Stimulated activated memory B cell treated with anti-CD40 and anti-IgM and Interleukin-4, amounts not matched to agents 10 μg/mL and 1 μg/mL and 100 μg/mL, for 72 hours (primary cell): ENCODE measurements at places on chromosomes 5 and 9.

DNA sequence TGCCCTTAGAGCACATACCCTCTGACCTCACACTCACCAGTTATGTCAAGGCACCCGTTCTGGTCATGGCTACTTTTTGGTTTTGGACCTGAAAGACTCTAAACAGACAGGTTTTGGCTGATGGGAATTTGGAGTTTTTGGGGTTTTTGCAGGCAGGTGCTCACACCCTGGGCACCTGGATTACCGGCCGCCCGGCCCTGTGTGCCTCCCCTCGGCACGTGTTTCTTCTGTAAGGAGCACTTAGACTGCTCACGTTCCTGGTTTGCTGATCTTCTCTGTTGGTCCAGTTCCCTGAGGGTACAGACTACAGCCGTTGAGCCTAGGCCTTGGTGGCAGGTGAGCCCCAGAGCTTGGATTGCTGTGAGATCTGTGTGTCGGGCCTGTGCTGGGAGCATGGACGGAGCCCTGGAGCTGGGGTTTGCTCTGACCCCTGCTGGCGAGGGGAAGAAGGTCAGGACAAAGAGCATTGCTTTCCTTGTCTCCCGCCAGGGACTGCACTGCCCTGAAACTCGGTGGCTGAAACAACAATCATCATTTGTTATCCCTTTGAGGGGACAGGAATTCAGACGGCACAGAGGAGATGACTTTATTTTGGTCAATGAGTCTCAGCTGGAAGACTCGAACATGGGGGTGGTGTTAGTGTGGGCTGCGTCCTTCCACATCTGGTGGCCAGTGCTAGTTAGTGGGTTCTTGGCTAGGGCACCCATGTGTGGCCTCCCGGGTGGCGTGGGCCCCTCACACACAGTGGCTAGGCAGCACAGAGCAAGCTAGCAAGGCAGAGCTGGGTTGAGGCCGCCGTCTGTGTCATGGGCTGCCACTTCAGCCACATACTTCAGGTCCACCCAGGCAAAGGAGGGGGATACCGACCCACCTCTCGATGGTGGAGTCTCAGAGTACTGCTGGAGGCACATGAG is 76.4 kb downstream of the EHMT1 start:
- ATAC-seq, result peak; percentile 71
- H3K27ac ChIP-seq, result peak overlapping the region; percentile 55
- no peak overlapping the region for H3K4me3 ChIP-seq
- H3K27me3 ChIP-seq, result no peaks in the 10 kb centered on the region
- H3K36me3 ChIP-seq, result peaks cover 25% of the 10 kb centered on the region
- H3K4me1 ChIP-seq, result peaks cover 59% of the 10 kb centered on the region

GRCh38 chr5:157540124-157540523 is 35.5 kb downstream of the ADAM19 start:
- H3K27me3 ChIP-seq, result no peaks in the 10 kb centered on the region
- peaks cover 69% of the 10 kb centered on the region for H3K4me1 ChIP-seq
- H3K36me3 ChIP-seq, result peaks cover 15% of the 10 kb centered on the region
- H3K27ac ChIP-seq, result peak overlapping the region; percentile 84
- ATAC-seq, result no peak

- no peak for ATAC-seq
- H3K27ac ChIP-seq, result no peak overlapping the region
- H3K36me3 ChIP-seq, result no peaks in the 10 kb centered on the region
- H3K27me3 ChIP-seq, result peaks cover 27% of the 10 kb centered on the region
These were observed 42.1 kb downstream of the TLR4 start for GRCh38 chr9:117746263-117746662.

DNA sequence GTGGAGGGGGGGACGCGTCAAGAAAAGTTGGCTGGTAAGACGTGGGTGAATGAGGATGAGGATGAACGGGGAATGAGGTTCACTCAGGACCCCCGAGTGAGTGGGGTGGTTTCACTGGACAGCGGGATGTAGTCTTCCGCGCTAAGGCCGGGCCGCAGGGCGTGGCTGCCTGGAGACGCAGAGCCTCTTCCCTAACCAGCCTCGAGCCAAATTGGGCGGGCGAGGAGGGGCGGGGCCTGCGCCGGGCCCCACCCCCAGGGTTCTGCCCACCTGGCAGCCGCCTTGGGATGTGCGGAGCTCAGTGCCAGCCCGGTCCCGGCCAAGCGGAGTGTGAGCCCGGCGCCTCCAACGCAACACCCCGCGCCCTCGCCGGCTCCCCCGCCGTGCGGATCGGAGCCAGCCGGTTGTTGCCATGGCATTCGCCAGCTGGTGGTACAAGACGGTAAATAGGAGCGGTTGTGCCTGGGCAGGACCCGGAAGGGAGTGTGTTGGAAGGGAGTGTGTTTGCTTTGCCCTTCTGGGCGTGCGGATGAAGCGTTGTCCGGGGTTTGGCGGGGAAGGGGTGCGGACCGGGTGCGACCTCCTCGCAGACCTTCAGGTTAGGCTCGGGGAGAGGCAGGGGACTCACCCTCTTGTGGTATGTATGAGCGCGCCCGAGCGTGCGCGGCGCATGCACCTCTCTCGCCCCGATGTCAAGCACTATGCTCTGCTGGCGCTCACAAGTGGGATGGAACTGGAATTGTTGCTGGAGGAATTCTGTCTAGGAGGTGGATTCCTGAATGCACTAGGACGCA is 746 bp downstream of the CAST start:
- H3K27me3 ChIP-seq, result no peaks in the 10 kb centered on the region
- H3K4me1 ChIP-seq, result peaks cover 26% of the 10 kb centered on the region
- no peaks in the 10 kb centered on the region for H3K36me3 ChIP-seq
- H3K4me3 ChIP-seq, result peak overlapping the region; percentile 96

GRCh38 chr5:61334868-61335615 is 3.0 kb downstream of the ZSWIM6 start:
- peak overlapping the region; percentile 72 for H3K27ac ChIP-seq
- H3K4me1 ChIP-seq, result peaks cover 47% of the 10 kb centered on the region
- no peak for ATAC-seq
- H3K27me3 ChIP-seq, result no peaks in the 10 kb centered on the region
- H3K36me3 ChIP-seq, result peaks cover 21% of the 10 kb centered on the region

- peaks cover 36% of the 10 kb centered on the region for H3K27me3 ChIP-seq
- no peak overlapping the region for H3K27ac ChIP-seq
- peaks cover 41% of the 10 kb centered on the region for H3K4me1 ChIP-seq
- no peak overlapping the region for H3K4me3 ChIP-seq
- H3K36me3 ChIP-seq, result peaks cover 6% of the 10 kb centered on the region
These were observed 21.4 kb upstream of the PITX1 start for GRCh38 chr5:135055396-135055795.

GRCh38 chr5:76990899-76991459 is 38.1 kb downstream of the CRHBP start:
- peaks cover 12% of the 10 kb centered on the region for H3K27me3 ChIP-seq
- H3K27ac ChIP-seq, result no peak overlapping the region
- no peaks in the 10 kb centered on the region for H3K36me3 ChIP-seq

- no peak overlapping the region for H3K4me3 ChIP-seq
- peaks cover 36% of the 10 kb centered on the region for H3K36me3 ChIP-seq
- H3K27me3 ChIP-seq, result no peaks in the 10 kb centered on the region
- peak overlapping the region; percentile 76 for H3K27ac ChIP-seq
- H3K4me1 ChIP-seq, result peaks cover 100% of the 10 kb centered on the region
- no peak for ATAC-seq
These were observed 7.8 kb downstream of the JADE2 start for GRCh38 chr5:134533115-134533815.

DNA sequence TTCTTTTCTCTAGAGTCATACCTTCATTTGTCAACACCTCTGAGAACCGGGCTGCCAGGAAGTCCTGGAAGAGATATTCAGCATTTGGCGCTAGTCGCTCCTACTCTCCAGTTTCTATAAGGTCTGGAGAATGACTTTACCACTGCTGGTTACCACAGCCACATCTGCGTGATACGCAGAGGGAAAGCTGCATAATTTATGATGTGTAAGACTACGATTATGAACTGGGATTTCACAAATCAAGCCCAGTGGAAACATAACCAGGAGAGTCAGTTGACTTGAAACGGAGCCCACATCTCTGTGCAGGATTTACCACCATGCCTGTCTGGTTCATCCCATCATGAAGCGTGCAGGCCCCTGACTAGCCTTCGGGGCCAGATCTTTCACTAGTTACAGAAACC is 72.6 kb downstream of the FGF1 start:
- peaks cover 20% of the 10 kb centered on the region for H3K27me3 ChIP-seq
- no peaks in the 10 kb centered on the region for H3K36me3 ChIP-seq
- H3K4me1 ChIP-seq, result peaks cover 4% of the 10 kb centered on the region
- H3K27ac ChIP-seq, result no peak overlapping the region
- H3K4me3 ChIP-seq, result no peak overlapping the region
- ATAC-seq, result no peak

DNA sequence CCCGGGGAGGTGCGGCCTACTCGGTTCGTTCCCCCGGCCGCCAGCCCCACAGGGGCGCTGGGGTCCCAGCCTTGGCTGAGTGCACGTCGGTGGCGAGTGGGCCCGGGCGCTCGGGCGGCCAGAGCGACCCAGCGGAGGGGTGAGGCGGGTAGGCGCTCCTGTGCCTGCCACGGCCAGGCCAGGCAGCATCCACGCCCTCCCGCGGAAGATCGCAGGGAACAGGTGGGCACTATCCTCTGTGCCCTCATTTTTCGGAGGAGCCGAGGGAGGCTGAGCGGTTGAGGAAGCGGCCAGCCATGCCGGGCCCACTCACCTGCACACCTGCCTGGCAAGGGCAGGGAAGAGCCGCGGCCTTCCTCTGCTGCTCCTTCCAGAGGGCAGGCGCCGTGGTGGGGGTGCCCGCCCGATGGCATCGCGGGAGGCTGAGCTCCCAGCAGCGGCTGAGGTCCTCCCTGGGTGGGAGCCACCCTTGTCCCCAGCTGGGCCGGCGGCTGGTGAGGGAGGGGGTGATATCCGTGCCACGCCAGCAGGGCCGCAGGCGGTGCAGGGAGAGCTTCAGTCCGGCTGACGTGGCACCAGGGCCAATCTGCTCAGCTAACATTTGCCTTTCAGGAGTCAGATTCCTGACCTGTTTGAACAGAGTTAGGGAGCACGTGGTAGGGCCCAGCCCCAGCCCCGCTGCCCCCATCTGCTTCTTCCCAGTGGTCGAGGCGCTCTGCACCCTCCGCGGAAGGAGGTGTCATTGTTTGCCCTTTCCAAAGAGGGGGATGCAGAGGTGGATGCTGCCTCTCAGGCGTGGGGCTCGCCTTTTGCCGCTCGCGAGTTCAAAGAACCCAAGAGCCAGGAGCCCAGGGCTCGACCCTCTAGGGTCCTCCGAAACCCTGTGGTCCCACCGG is 1.6 kb upstream of the SEC16A start:
- peaks cover 35% of the 10 kb centered on the region for H3K4me1 ChIP-seq
- no peak for ATAC-seq
- H3K4me3 ChIP-seq, result peak overlapping the region; percentile 26
- no peaks in the 10 kb centered on the region for H3K36me3 ChIP-seq

DNA sequence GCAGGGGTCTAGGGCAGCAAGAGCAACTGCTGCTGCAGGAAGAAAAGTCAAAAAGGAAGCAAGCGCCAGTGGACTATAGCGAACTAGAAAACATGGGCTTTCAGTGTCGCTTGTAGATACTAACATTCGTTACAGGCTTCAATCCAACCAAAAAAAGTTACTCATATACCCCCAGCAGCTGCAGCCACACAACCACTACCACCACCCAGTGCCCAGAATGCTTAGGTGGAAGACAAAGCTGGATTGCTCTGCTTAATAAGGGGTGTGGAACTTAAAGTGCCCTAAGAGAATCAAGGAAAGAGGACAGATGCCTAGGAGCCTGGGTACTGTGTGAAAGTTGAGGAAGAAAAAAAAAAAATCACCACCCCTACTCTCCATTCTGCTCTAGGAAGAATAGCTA is 203.6 kb downstream of the ELAVL2 start:
- H3K4me3 ChIP-seq, result no peak overlapping the region
- no peaks in the 10 kb centered on the region for H3K27me3 ChIP-seq
- no peak overlapping the region for H3K27ac ChIP-seq
- no peaks in the 10 kb centered on the region for H3K4me1 ChIP-seq
- ATAC-seq, result no peak

- H3K36me3 ChIP-seq, result no peaks in the 10 kb centered on the region
- no peak overlapping the region for H3K4me3 ChIP-seq
- H3K27ac ChIP-seq, result no peak overlapping the region
- no peaks in the 10 kb centered on the region for H3K27me3 ChIP-seq
- no peak for ATAC-seq
These were observed 137.0 kb downstream of the ADAMTSL1 start for GRCh38 chr9:18610956-18611355.

GRCh38 chr9:88280816-88281382 is 107.3 kb upstream of the SPIN1 start:
- H3K4me1 ChIP-seq, result no peaks in the 10 kb centered on the region
- H3K27me3 ChIP-seq, result peaks cover 11% of the 10 kb centered on the region
- no peak overlapping the region for H3K4me3 ChIP-seq
- no peaks in the 10 kb centered on the region for H3K36me3 ChIP-seq
- no peak overlapping the region for H3K27ac ChIP-seq
- ATAC-seq, result no peak

DNA sequence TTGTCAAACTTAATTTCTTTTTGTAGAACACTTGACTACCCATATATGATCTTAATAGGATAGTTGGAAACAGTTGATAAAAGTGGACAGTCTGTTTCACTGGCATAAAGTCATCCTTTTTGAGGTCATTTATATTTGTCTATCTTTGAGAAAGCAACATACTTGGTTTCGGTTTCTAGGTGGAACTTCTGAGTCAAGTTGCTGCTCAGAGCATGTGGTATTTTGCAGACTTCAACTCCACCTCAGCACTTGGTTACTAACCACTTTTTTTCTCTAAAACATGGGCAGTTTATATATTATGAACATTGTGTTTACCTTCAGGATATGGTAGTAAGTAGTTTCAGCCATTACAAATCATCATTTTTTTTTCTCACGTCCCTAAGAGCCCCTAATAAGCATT is 1749.0 kb upstream of the C9orf72 start:
- H3K27ac ChIP-seq, result no peak overlapping the region
- ATAC-seq, result no peak
- H3K4me1 ChIP-seq, result no peaks in the 10 kb centered on the region
- H3K27me3 ChIP-seq, result no peaks in the 10 kb centered on the region
- no peaks in the 10 kb centered on the region for H3K36me3 ChIP-seq

DNA sequence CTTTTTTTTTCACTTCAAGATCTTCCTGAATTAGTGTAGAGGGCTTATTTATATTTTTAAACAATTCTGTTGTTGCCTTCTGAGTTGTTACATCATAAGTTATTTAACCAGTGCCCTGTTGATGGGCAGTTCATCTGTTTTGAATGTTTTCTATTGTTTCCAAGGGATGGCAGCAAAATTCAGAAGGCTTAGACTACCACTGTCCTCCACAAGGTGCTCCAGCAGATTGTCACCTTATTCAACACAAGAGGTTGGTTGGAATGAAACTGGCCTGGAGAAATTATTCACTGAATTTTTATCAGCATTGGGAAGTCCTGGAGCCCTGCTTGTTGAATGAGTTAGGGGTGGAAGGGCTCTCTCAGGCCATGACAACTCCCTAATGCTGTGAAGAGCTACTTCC is 1.3 kb upstream of the KLHL9 start:
- H3K27me3 ChIP-seq, result no peaks in the 10 kb centered on the region
- peak overlapping the region; percentile 52 for H3K4me3 ChIP-seq

GRCh38 chr9:109504689-109505088 is 6.6 kb upstream of the PTPN3 start:
- ATAC-seq, result no peak

- ATAC-seq, result no peak
- H3K4me3 ChIP-seq, result no peak overlapping the region
- H3K36me3 ChIP-seq, result no peaks in the 10 kb centered on the region
- peaks cover 18% of the 10 kb centered on the region for H3K27me3 ChIP-seq
These were observed 10.2 kb upstream of the LCP2 start for GRCh38 chr5:170307575-170308465.
